ENCODE measurements at places on chromosomes 1 and 21. TPM values are rescaled to one million over a fixed set of nuclear protein-coding genes. Genes with fewer than 3 reads are reported as not detected.

DNA sequence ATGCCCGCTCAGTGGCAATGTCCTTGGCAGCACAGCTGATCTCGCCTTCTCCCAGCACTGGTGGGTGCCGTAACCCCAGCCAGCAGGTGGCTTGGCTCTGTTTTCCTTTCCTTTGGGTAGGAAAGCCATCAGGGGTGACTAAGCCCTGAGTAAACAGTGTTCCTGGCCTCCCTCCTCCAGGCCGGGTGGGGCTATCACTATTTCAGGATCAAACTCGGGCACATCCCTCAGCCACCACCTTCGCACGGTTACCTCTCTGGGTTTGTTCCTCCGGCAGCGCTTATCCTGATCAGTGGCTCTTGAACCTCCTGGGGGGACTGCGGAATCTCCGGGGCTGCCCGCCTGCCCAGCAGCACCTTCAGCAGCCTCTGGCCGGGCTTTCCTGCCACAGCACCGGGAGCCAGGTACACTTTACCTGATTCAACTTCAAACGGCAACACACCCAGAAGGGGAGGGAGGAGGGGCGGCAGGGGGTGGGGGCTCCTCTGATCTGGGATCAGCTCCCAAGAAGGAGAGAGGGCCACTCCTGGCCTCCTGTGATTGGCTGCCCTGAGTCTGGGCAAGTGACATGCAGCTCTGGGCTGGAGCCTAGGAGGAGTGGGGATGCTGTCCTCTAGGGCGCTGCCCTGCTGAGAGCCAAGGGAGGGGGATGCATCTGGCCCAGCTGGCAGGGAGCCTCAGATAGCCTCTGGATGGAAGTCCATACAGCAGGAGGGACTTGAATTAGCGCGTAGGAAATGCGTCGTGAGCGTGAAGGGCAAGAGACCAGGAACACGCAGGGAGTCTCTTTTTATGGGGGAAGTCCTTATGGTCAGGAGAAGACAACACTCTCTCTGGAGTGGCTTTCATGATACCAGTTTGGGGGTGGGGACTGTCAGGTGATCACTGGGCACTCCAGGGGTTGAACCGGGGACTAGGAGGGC is at the start of gene ASCL5:
Gene ASCL5 (minus strand): TSS at position 353 of the 923 bp plus-strand sequence. CDS start 11,812 bp downstream, outside the sequence.
- no peak for DNase-seq

Gene CFHR1
- not detected for total RNA-seq

- DNase-seq: peak; percentile 73
Measured at GRCh38 chr1:2310332-2311183, 80.8 kb downstream of the MORN1 start.

GRCh38 chr1:44653107-44653964 is 20.9 kb downstream of the TMEM53 start:
- no peak for DNase-seq

Gene MFAP2
- 1.5 TPM for total RNA-seq

DNA sequence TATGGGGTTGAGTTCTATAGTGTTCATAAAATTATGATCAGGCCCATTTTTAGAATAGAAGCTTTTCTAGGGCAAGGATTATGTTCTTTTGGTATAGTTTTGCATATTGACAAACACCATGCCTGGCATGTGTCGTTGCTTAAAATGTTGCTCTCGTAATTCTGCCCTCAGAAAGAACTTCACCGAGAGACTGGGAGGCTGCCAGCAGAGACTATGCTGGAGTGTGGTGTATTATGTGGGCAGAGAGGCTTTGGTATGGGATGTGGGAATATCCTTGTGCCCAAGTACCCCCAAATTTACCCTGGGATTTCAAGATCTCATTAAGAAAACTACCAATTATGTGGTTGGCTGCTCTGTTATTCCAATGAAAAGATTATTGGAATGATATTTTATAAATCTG is 27.9 kb downstream of the PGM1 start:
- no peak for DNase-seq

Gene COL6A1
- total RNA-seq: 83.0 TPM

DNA sequence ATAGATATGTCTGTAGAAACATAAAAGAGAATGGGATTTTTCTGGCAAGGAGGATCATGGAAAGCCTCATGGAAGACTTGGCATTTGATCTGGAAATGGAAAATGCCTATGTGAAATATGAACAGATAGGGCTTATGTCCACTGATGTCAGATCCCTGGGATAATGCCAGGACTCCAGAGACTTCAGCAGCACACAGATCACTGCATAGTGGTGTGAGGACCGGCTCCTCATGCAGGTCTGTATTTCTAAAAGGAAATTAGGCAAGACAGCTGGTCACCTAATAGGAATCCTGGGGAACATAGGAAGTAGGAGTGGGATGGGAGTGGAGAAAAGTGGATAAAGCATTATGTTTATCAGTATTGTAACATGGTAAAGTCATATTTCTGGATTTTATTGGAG is 56.8 kb upstream of the IPO9 start:
- DNase-seq: no peak

DNA sequence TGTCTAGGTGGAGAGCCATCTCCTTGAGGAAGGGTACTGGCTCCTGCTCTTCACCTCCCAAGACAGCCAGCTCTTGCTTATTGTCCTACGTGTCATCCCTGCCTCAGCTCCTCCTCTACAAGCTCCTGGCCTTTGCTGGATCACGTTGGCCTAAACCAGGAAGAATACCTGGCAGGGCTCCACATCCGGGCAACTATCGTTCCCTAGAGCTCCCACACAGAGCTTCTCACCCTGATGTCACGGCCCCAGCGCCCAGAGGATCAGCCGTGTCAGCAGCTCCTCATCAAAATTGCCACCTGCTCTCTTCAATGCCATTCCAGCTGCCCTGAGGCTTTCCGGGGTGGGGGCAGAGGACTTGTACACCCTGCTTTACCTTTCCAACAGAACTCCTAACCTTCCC is 1.9 kb upstream of the TPM3 start:
- peak; percentile 87 for DNase-seq

- no peak for DNase-seq
Measured at GRCh38 chr1:927748-928147, 4.0 kb downstream of the SAMD11 start.

GRCh38 chr1:14242123-14242522 is 356.4 kb upstream of the KAZN start:
- DNase-seq: no peak

DNA sequence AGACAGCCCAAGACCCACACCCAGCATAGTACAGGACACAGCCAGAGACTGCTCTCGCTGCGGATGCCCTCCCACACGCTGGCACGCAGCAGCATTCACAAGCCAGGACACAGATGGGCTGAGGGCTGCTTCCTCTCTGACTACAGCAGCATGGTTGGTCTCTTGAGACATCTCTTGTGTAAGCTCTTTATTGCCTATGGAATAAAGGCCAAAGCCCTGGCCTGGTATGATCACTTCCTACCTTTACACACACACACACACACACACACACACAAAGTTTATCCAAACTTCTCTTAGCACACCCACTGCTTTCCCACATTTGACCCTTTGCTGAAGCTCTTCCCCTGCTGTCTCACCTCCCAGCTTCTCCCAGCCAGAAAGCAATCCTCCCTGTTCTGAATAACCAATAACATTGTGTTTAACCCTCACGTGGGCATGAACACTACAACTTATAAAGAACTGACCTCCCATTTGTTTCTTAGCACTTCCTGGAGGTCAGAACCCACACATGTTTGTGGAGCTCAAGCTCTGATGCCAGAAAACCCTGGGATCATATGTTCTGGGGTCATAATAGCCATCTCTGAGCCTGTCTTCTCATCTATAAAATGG is 1.2 kb upstream of the LUZP1 start:
- DNase-seq: peak; percentile 67

DNA sequence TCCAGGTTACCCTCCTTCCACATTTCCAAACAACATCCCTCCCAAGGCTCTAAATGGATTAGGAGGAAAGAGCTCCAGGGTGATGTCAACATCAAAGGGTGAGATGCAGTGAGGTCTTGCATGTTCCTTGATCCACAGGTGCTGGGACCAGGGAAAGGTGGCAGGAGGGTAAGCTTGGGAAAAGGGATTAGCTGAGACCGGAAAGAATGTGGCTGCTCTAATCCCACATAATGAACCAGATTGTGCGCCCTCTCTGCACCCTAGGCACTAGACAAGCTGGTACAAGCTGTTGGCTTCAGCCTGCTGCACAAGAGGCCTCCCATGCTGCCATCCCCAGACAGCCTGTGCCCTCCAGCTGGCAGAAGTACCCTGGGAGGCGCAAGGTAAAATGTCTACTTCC is 34.9 kb downstream of the PLXNA2 start:
- DNase-seq: no peak

- peak; percentile 61 for DNase-seq
Measured at GRCh38 chr21:37207441-37208009, 59.6 kb downstream of the VPS26C start.

DNA sequence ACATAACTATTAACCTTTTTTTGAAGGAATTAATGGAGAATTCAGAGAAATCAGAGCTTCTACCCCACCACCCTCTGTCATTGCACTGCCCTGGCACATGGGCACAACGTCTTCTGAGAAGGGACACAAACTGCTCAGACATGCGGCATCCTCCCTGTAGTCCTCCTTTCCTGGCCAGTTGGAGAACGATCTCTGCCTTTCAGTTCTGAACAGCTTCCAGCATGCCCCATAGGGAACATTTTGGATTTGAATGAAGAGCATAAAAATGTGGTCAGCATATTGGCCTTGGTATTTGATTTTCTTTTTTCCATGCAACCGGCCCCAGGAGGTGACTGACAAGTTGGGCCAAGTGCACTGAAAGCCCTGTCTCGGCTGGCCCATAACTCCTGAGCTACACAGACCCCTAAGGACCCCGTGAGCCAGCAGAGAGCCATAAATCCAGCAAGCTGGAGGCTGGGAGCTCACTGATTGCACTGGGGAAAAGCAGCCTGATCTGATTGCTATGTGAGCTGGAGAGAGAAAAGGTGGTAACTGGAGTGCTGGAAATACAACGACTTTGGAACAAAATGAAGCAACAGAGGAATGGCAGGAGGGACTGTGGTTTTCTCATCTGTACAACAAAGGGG is 10.9 kb upstream of the BLACAT1 start:
- no peak for DNase-seq

GRCh38 chr1:1125945-1126344 is 10.1 kb upstream of the C1orf159 start:
- DNase-seq: no peak

- no peak for DNase-seq
Measured at GRCh38 chr1:228899421-228899956, 164.2 kb downstream of the RHOU start.
